ENCODE measurements at places on chromosomes 7 and 10.

DNA sequence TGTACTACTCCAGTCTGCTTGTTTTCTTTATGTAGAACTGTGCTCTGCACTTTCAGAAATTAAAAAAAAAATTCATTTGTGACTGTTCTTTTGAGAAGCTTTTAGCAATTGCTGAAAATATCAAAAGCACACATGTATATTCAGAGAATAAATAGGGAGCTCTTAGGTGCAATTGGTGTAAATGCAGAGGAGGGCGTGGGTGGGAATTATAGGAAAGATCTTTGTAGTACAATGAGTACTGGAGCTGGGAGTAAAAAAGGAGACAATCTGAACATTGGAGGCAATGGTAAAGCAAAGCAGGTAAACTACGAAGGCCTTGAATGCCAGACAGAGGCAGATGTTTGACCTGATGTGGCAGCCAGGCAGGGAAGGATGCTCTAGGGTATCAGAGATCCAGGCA lies 267.5 kb downstream of the SORCS3 start:
- no peak for DNase-seq

DNA sequence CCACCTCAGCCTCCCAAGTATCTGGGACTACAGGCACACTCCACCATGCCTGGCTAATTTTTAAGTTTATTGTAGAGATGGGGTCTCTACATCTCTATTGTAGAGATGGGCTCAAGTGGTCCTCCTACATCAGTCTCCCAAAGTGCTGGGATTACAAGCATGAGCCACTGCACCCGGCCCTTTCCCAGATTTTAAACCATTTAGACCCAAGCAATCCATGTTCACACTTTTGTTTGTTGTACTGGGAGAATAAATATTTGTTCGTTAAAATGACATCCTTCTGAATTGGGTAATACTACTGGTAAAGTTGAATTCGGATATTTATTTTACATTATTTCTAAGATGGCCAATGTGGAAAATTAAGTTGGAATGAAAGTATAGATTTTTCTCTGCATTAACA lies 52.7 kb downstream of the MINPP1 start:
- DNase-seq = no peak

- no peak for DNase-seq
Measured at GRCh38 chr10:107561136-107561650, 396.7 kb upstream of the SORCS1 start.

GRCh38 chr7:93475811-93476210 lies 98.7 kb downstream of the CALCR start:
- DNase-seq = no peak

DNA sequence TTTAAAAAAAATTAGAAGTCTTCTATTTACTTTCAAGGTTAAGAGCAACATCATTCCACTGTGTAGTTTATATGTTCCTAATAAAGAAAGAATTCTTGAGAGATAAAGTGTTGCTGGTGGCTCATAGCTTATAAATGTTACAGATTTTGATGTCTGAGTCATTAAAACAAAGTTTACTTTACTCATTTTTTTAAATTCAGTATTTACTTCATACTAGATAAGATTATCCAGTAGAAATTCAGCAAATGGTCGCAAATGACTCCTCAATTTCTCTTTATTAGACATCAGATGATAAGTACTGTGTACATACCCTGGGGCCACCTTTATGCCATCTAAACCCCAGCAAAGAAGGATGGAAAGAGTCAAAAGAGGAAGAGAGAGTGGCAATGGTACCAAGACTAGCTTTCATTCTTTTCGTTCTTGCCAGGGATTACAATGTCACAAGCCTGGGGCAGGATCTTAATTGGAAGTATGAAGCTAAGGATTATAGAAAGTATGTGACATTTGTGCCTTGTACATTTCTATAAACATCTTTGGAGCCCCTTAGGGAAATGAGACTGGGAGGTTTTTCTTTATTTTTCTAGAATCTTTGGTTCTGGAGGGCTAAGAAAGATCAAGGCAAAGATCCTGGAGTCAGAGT lies 206.1 kb downstream of the CHRM2 start:
- no peak for DNase-seq

DNA sequence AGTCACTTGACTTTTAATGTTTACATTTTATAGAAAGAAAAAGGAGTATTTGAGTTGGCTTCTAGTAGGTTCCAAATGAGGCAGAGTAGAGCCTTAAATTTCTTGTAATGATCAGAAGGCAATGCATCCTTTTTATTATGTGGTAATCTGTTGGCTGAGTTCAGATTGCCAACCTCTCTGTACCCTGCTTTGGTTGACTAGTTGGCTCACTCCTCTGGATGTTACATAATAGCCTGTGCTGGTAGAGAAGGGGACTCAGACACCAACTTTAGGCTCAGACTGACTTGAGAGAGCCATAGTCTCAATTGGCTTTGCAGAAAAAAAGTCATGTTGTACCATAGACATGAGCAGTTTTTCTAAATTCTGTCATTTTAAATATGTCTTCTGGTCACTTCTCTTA lies 46.8 kb upstream of the GLCCI1 start:
- DNase-seq = no peak

DNA sequence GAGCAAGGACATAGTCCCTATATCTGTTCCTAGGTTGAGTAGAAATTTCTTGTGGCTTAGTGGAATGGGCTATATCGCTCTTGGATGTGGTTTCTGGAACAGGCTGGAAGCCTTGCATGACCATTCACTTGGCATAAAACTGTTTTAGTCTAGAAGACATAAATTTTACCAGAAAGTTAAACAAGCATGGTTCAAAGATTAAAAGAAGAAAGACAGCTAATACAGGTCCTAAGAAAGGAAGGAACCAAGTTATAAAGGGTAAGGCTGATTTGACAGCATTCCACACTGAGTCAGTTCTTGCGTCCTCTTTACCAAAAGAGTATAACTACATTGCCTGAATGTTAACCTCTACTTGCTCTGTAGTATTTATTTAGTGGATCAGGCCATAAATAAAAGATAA lies 724.2 kb downstream of the SORCS1 start:
- no peak for DNase-seq

DNA sequence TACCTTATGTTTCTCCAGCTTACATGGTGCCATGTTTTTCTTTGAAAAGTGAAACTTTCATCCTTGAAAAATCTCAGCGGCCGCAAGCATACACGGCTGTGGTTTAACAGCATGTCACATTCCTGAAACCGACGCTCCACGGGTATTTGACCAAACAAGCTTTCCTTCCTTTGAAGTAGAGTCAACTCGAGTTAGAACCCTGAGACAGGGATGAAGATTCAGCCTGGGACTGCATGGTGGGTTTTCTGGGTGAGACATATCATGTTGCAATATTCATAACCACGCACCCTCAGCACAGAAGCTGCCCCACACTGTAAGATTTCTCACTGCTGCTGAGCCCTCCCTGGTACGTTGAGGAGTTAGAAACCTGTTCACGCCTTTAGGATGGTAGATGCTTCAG lies 8.1 kb downstream of the CYP26A1 start:
- no peak for DNase-seq

GRCh38 chr10:70223728-70224127 lies 9.5 kb downstream of the PPA1 start:
- DNase-seq = no peak

DNA sequence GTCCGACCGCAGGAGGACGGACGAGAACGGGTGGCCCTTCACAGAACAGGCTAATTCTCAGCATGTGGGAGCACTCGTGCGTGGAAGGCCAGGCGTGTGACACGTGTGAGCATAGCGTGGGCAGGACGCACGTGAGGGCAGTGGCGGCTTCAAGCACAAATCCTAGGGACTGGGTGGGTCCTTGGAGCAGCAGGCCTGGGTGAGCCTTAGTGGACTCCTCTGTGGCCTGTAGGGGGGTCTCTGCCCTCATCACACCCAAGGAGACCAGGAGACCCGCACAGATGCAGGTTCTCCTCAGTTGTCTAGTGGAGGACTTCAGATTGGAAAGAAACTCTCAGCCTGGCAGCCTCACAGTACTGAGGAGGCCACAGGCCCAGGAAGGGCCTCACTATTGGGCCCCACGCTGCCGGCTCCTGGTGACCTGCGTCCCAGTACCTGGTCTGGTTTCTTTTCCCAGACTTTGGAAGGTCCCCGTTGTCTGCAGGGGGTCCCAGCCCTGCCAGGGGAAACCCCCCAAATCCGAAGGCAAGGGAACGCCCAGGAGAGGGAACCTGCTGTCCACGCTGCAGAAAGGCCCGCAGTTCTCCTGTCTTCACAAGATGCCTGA lies 49.1 kb upstream of the FAM20C start:
- DNase-seq = no peak

DNA sequence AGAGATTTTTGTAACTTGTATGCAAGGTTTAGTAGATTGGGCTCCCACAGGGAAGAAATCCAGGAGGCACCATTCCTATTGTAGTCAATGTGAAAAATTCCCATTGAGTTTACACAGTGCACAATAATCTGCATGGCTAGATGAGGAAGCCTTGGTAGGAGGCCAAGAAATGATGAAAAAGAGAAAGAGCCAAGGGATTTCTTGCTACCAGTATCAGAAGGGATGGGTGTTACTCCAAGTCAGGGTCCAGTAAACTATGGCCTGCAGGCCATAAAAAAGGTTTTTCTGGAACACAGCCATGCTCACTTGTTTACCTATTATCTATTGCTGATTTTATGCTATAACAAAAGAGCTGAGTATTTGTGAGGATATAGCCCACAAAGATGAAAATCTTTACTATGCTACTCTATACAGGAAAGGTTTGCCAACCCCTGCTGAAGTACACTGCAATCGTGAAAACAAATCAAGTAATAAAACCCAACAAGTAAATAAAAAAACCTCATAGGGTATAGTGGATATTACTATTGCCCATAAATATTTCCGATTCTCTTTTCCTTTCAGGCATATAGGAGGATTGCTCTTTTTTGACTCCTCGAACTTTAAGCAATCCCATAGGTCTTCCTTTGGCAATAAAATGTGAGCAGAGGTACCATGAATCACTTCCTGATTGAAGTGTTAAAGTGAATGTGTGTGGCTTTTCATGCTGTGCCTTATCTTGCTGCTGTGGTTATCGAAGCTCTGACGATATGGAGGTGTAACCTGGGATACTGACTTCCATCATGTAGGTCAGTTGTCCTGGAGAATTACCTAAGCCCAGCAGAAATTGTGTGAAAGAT lies 256.3 kb upstream of the MAGI2 start:
- DNase-seq = no peak

DNA sequence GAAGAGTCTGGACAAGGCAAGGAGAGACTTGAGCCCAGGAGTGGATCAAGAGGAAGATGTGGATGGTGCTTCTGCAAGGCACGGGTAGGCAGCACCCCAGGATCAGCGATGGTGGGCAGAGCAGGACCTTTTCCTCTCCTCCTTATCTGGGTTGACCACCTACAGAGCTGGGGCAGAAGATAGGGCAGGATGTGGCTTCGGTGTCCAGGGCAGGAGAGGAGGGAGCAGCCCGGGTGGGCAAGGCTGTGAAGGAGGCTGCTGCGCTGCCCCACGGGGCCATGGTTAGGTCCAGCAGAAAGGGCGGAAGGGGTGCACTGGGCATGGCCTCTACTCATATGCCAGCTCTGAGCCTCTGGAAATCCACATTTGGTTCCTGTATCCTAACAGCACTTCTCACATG lies 20.0 kb upstream of the PARP12 start:
- DNase-seq = no peak

DNA sequence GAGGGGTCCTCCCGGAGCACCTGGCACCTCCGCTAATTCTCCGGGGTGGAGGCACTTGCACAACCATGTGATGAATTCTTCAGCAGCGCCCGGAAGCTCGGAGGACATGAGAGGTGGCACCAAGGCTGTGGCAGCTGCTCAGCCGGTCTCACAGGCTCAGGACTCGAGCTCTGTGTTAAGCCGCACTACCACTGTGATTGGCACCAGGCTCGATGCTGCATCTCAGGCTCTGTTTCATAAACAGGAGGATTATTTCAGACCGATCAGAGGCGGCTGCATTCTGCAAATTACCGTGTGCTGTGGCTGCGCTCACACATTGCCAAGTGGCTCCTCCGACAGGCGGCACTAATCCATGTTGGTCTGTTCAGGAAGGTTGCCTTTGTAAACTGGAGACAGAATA lies 495.2 kb downstream of the DNAJB6 start:
- DNase-seq = no peak

GRCh38 chr7:95989301-95989700 lies 216.9 kb downstream of the DYNC1I1 start:
- no peak for DNase-seq

DNA sequence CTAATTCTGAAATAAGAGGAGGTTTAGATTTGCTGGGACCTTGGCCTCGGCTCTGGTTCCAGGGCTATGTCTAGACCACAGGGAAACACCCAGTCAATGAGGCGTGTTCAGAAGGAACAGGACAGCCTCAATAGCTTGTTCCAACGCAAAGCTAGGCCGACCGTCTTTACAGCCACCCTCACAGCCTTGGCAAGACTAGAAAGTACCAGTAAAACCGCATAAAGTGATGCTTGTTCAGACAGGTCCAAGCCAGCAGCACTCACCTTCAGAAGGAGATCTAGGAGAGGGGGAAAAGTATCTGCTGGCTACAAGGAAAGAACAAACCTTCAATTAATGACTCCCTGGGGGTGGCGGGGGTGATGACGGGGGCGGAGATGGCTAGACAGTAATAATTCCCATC lies 50.1 kb upstream of the LMTK2 start:
- no peak for DNase-seq

- no peak for DNase-seq
Measured at GRCh38 chr7:149733924-149734790, 39.2 kb downstream of the ZNF467 start.

GRCh38 chr7:140229101-140229525 lies 52.3 kb upstream of the KDM7A start:
- DNase-seq = no peak
